ENCODE measurements at places on chromosomes 5 and 9.

DNA sequence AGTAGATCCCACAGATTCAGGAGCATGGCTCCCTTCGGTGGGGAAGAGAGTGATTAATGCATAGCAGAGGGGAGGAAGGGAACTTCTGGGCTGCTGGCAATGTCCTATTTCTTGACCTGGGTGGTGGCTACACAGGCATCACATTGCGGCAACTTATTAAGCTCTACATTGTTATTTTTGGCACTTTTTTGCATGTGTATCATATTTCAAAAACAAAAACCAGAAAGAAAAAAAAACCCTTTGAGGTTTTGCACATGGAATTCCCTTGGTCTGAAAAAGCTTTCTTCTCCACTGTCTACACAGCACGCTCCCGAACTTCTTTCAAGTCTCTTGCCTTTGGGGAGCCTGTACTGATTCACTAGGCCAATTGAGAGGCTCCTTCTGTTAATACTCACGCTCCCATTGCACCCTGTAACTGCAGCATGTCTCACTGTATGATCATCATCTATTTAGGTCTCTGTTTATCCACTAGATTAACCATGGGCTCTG is 25.1 kb downstream of the CEMIP2 start:
- DNase-seq = no peak

GRCh38 chr5:84622461-84622860 is 237.8 kb upstream of the EDIL3 start:
- DNase-seq = no peak

GRCh38 chr5:164188733-164189148 is 683.3 kb downstream of the MAT2B start:
- DNase-seq = no peak

- no peak for DNase-seq
Observed at GRCh38 chr9:4840018-4840417, 47.3 kb downstream of the RCL1 start.

GRCh38 chr5:158752656-158752973 is 347.1 kb downstream of the EBF1 start:
- no peak for DNase-seq

- no peak for DNase-seq
Observed at GRCh38 chr5:138258704-138259292, 15.6 kb downstream of the GFRA3 start.

GRCh38 chr5:34570721-34571676 is 85.1 kb upstream of the RAI14 start:
- no peak for DNase-seq

DNA sequence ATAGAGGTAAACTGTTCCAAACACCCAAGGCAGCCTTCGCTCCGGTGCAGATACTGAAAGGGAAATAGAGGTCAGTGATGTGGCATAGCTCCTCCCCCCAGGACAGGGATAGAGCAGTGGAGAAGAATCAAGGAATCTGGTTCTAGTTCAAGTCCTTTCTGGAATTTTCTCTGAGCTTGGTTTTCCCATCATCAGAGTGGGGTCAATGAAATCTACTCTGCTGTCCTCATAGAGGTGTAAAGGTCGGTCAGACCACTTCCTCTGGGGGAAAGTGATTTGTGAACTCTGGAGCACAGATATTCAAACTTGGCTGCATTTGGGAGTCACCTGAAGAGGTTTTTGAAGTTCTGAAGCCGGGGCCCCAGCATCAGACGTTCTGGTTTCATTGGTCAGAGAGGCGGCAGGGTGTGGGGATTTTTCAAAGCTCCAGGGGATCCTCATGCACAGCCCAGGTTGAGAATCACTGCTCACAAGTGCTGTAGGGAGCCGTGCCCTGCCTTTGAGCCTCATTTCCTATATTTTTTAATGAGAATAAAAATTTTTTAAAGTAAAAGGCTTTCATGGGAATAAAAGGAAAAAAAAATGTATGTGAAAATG is 105.7 kb upstream of the RAD23B start:
- DNase-seq = no peak

GRCh38 chr5:59351076-59351794 is 542.3 kb downstream of the PDE4D start:
- no peak for DNase-seq

DNA sequence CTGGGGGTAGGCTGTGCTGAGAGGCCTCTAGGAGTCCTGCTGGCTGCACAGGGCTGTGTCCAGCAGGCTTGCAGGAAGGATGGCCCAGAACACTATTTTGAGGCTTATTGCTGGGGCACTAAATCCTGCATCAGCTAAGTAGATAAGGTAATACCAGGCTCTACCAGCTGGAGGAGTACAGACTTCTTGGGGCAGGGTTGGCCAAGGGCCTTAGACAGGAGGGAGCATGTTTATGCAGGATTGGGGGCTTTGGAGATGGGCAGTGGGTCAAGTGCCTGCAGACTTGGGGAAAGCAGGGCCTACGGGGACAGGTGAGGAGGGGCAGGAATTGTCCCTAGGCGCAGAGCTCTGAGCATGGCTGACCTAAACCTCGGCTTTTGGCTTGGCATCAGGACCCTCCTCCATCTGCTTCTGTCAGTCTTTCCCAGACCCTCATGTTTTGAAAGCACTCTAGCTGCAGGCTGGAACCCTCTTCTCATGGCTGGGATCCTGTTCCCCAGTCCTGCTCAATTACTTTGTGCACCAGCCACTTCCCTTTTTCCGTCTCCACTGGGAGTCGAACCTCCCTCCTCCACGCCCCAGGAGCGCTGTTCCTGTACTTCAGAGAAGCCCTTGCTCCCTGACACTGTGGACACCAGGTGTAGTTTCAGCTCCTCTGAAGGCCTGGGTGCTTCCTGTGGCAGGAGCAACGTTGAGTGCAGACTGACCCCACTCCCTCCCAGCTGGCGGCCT is 61.0 kb upstream of the SPTLC1 start:
- DNase-seq = no peak

DNA sequence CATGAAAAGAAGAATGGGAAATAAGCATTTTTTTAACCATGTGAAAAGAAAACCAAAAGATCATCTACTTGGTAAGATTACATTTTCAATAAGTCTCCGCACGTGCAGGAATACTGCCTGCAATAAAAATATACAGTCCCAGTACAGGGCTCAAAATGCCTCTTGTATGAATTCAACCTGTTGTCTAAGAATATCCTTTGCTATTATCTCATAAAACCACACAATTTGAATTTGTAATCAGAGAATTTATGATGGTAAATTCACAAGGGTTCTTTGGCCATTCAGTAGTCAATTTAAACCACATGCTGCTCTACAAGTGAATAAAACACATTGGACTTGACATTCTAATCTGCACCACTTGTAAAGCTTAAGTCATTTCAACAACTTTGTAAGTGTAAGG is 46.6 kb downstream of the ST8SIA4 start:
- no peak for DNase-seq

- peak; percentile 33 for DNase-seq
Observed at GRCh38 chr9:14428781-14429230, 114.9 kb upstream of the NFIB start.

- no peak for DNase-seq
Observed at GRCh38 chr5:151671950-151672349, 14.8 kb downstream of the SPARC start.

- no peak for DNase-seq
Observed at GRCh38 chr5:97046270-97046982, 96.0 kb downstream of the LIX1 start.

GRCh38 chr5:45507178-45507577 is 189.0 kb downstream of the HCN1 start:
- no peak for DNase-seq

GRCh38 chr9:137679249-137679648 is 60.4 kb downstream of the EHMT1 start:
- DNase-seq = no peak

GRCh38 chr5:66742083-66742895 is 146.1 kb downstream of the MAST4 start:
- no peak for DNase-seq

GRCh38 chr5:111231119-111231518 is 6.9 kb downstream of the CAMK4 start:
- no peak for DNase-seq

- DNase-seq = no peak
Observed at GRCh38 chr9:4886698-4887097, 94.0 kb downstream of the RCL1 start.

DNA sequence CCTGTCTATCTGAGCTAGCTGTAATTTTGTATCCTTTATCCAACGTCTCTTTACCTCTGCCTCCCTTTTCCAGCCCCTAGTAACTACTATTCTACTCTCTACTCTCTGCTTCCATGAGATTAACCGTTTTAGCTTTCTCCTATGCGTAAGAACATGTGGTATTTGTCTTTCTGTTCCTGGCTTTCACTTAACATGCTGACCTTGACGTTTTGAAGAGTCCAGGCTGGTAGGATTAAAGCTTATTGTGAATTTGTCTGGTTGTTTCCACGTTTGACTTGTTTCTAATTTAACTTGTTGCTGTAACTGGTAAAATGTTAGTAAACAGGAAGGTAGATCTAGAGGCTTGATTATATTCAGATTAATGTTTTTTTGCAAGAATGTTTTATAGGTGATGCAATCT is 385.3 kb downstream of the PSAT1 start:
- DNase-seq = no peak
